ENCODE measurements at places on chromosomes 4 and X.

- DNase-seq = no peak
Observed at GRCh38 chr4:177051473-177052060, 258.1 kb upstream of the NEIL3 start.

GRCh38 chrX:10598540-10598939 is 21.8 kb downstream of the MID1 start:
- no peak for DNase-seq

- DNase-seq = no peak
Observed at GRCh38 chr4:174874898-174875297, 43.3 kb upstream of the ADAM29 start.

DNA sequence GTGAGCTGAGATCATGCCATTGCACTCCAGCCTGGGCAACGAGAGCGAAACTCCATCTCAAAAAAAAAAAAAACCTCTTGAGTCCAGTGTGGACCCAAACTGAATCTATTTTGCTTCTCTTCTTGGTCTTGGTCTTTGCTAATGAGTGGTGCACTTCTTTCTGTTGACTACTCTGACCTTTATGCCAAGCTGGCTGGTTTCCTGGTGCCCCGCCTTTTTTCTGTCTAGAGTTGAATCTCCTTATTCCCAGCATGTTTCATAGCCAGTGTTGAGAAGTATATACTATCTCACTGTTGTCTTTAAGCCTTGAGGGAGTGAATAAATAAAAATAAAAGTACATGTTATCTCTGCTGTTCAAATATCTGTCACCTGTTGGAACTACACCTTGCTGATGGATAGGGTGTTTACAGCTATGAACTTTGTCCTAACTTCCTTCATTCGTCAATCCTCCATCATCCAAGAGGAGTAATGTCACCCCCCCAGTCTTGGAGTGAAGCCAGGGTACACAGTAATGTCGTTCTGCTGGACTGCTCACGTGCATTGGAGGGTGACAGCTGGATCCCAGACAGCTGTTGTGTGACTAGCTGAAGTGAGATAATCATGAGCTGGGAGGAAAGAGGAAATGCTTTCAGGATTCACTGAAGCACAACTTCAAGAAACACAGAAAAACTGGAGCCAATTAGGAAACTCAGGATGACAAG is 99.3 kb upstream of the PRKG2 start:
- no peak for DNase-seq

DNA sequence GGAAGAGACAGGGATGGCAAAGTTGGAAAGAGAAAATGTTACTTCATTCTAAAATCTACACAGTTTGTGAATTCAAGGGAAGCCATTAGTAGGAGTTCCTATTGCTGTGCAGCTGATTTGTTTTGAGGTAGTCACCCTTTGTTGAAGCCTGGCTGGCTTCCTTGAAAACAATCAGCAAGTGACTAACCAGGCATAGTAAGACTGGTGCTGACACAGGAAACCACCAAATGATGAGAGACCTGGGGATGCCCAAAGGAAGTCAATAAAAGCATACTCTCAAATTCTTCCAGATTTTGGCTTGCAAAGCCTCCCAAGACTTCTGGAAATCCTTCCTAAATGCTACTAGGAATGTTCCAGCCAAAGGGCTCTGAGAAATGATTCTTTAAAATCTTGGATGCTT is 23.9 kb upstream of the PRDM8 start:
- no peak for DNase-seq

DNA sequence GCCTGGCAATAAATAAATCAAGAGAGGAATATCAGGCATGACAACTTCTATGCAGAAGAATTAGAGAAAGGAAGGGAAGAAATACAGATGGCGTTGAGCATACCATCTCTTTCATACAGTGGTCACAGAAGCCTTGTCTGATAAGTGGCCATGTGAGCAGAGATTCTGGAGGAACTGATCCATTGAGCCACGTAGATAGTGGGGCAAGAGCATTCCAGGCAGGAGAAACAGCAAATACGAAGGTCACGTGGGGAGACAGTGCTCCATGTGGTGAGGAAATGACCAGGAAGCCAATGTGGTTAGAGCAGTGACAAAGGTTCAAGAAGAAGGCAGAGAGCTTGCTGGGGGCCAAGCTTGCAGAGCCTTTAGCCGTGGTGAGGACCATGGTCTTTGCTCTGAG is 226.7 kb upstream of the NOCT start:
- DNase-seq = no peak

DNA sequence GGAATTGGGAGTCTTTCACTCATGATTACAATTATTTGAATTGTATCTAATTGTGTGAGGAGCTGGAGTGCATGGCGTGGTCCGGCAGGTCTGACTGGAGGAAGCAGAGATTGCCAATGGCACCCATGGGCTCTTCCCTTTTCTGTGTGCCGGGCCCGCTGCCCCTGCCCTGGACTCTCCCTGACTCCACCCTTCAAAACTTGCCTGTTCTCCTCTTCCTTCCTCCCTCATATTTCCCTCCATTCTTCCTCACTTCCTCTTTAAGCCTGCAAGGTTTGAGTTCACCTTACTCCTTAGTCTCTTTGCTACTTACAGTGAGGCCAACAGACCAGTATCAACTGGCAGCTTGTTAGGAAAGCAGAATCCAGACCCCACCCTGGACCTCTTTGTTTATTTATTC is 6.5 kb upstream of the STBD1 start:
- no peak for DNase-seq

DNA sequence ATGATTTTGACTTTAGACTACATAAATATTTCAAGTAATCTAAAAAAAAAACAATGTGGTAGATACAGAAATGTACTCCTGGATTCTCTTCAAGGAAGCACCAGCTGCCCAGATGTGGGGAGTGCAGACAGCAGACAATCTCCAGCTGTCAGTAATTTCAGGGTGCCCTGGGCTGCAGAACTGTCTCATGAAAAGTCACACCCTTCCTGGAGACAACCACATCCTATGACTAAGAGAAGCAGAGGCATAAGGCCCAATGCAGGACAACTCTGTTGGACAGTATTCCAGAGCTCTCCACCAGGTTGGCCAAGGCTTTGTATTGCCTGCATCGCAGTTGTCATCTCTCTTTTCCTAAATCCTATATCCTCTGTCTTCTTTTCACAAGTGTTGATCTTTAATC is 34.4 kb upstream of the BLTP1 start:
- DNase-seq = no peak
